Endodermal cell (in vitro differentiated cells): ENCODE measurements at places on chromosomes 5 and 9. TPM values are rescaled to one million over a fixed set of nuclear protein-coding genes. Genes with fewer than 3 reads are reported as not detected.
A peak's percentile ranks its signal among the peaks of the same experiment; 100 is the strongest.

Gene FCN1
- total RNA-seq: not detected in 3 replicates

Gene GHR
- total RNA-seq: 0.21 to 0.50 TPM (median 0.27 TPM) in 3 replicates

- no peaks in the 10 kb centered on the region for H3K36me3 ChIP-seq
- H3K27ac ChIP-seq: no peak overlapping the region
- H3K4me1 ChIP-seq: peaks cover 3% of the 10 kb centered on the region
- DNase-seq: peak; percentile 47
- no peak overlapping the region for H3K4me3 ChIP-seq
- peaks cover 18% of the 10 kb centered on the region for H3K27me3 ChIP-seq
Observed at GRCh38 chr5:148969291-148969690, 93.6 kb downstream of the SH3TC2 start.

Gene LRRC19
- total RNA-seq: not detected in 3 replicates

- peaks cover 26% of the 10 kb centered on the region for H3K36me3 ChIP-seq
- no peak overlapping the region for H3K4me3 ChIP-seq
- peaks cover 15% of the 10 kb centered on the region for H3K4me1 ChIP-seq
- no peaks in the 10 kb centered on the region for H3K27me3 ChIP-seq
- H3K27ac ChIP-seq: peak overlapping the region; percentile 72
- DNase-seq: peak; percentile 73
Observed at GRCh38 chr5:126490167-126490940, 67.1 kb downstream of the GRAMD2B start.

DNA sequence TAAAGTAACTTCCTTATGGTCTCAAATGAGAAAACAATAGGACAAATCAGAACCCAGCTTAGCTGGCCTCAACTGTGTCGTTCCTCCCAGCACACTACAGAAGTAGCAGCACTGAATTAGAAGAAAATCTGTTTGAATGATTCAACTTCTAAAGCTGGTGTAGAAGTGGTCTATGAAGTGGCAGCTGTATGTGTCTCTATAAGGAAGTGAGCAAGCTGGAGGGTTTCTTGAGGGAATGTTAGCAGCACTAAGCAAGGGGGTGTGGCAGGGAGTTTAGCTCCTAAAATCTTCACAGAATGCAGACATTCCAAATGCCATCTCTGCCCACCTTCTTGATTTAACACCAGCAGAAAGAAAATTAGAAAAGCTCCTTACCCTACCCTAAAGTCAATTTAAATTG lies 4.1 kb downstream of the KLF9 start:
- DNase-seq: no peak
- peaks cover 50% of the 10 kb centered on the region for H3K27me3 ChIP-seq
- no peaks in the 10 kb centered on the region for H3K36me3 ChIP-seq
- no peak overlapping the region for H3K27ac ChIP-seq

Gene CEP78
- total RNA-seq: 51.9 and 52.8 TPM in 2 replicates

- H3K27me3 ChIP-seq: peaks cover 6% of the 10 kb centered on the region
- no peak overlapping the region for H3K27ac ChIP-seq
- no peaks in the 10 kb centered on the region for H3K36me3 ChIP-seq
- peak; percentile 95 for DNase-seq
- H3K4me1 ChIP-seq: no peaks in the 10 kb centered on the region
- no peak overlapping the region for H3K4me3 ChIP-seq
Observed at GRCh38 chr5:168747987-168748777, 169.0 kb upstream of the PANK3 start.

DNA sequence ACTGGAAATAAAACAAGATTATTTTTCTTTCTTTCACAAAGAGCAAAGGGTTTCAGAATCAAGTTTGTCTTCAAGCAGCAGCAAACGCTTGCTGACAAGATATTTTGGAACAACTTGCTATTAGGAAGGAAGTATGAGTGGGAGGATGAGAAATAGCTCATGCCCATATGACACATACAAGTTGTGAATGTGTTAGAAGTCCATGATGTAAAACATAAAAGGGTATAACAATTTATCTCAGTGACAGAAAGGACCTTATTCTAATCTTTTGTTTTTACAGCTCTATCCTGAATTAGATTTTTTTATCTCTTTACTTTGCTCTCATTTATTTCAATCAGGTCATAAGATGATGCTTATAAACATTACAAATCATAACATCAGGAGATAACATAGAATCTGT lies 516.6 kb upstream of the MEF2C start:
- H3K36me3 ChIP-seq: no peaks in the 10 kb centered on the region
- no peak overlapping the region for H3K4me3 ChIP-seq
- H3K27me3 ChIP-seq: no peaks in the 10 kb centered on the region

GRCh38 chr9:75953218-75953617 lies 62.7 kb downstream of the PCSK5 start:
- H3K27ac ChIP-seq: no peak overlapping the region
- no peak overlapping the region for H3K4me3 ChIP-seq
- no peak for DNase-seq
- no peaks in the 10 kb centered on the region for H3K36me3 ChIP-seq
- H3K4me1 ChIP-seq: peaks cover under 1% of the 10 kb centered on the region

Gene CTSL
- 100 to 131 TPM (median 128 TPM) in 3 replicates for total RNA-seq

- peaks cover 58% of the 10 kb centered on the region for H3K36me3 ChIP-seq
- no peak overlapping the region for H3K4me3 ChIP-seq
- H3K27ac ChIP-seq: no peak overlapping the region
- H3K4me1 ChIP-seq: no peaks in the 10 kb centered on the region
- H3K27me3 ChIP-seq: no peaks in the 10 kb centered on the region
Observed at GRCh38 chr9:122151267-122151828, 8.2 kb downstream of the NDUFA8 start.
